ENCODE measurements at places on chromosomes 12 and 14.

DNA sequence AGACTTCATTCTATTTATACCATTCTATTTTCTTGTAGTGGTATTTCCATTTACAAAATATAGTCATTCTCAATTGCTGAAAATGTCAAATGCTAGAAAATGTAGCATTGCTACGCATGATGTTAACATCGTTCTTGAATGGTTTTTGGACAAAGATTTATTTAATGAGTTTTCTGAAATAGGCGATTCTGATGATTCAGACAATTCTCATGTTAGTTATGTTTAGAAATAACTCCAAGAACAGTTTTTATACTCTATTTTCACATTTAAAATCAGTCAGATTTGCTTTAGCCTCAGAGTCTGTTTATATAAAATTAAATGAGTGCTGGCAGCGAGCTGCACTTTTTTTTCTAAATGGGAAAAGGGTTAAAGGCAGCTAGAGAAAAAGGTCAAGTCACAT is 414.8 kb upstream of the MGAT4C start:
- no peak for DNase-seq

DNA sequence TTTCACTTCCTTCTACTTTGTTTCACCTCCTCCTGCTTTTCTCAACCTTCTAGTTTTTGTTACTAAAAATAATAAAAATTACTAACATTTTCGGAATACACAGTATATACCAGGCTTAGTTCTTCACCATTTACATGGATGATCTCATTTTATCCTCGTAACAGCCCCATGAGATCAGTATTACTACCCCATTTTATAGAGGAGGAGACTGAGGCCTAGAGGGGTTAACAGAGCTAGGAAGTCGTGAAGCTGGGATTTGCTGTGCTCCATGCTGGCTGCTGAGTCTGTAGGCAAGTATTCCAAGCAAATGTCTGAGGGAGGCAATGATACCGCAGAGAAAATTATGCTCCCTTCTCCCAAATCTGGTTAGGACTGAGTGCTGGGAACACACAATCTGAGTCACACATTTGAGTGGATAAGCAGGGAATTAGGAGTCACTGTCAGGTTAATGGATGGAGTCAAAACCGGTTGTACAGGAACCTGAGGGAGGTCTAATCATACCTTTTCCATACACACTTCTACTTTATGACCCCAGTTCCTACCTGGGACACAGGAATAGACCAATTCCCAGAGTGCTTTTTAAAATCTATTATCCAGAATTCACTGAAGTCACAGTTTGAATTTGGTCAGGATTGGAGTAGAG is 51.1 kb downstream of the ZFYVE26 start:
- no peak for DNase-seq

- no peak for DNase-seq
Measured at GRCh38 chr12:126385785-126386184, 1320.5 kb downstream of the AACS start.

DNA sequence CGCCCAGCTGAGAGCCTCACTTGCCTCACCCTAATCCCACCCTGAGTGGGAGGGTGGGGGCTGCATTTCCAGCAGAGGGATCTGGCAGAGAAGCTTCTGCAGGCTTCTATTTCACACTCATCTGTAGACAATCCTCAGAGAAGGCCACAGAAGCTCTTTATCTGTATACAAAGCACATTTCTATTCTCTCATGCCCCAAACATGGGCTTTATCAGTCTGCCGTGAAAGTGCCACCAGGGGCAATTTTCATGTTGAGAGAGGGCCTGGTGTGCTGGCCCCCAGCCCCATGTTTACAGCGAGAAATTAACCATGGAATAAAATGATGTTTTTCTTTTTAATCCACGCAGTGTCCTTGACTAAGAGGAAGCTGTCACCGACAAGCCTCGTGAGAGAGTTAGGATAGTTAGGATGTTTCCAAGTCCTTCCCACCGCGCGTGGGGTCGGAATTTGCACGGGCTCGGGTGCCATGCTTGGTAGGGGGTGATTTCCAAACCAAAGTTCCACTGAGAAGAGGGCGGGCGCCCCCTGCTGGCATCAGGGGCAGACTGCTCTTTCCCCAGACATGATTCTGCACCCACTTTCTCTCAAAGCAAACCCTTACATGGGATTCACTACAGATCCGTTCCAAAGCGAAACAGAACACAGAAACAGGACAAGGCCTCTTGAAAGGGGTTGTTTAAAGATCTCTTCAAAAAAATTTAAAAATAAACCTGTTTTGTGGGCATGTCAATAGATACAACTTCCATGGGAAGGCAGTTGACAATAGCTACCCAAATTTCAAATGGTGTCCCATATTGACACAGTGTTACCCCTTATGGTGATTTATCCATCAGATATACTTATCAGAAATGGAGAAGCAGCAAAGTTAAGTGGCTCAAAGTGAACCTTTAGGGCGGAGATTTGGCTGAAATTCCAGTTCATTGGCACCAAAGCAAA is 19.4 kb downstream of the BDKRB1 start:
- DNase-seq: peak; percentile 76

DNA sequence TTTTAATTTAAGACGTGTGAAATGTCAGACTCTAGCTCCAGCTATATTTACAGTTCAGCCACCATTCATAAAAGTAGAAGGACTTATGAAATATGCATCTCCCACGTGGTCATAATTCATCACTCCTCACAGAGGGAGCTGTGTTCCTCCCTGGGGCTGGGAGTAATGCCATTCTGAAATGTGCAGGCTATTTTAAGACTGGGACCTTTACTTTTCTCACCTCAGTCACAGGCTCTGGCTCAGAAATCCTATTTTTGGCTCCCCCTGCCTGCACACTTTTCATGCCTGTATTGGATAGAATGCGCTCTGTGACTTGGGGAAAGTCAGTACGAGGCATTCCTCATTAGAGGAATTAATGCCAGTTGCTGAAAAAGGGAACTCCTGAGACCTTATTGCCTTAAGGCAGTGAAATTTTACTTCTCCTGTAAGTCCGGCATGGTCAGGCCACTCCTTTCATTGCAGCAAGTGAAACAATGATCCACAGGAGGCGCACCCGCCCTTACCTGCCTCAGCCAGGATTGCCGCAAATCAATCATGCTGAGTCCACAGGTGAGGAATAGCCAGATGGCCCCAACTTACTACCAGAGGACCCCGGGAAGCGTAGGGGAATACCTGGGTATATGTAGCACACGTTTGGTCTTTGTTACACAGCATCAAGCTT is 1133.2 kb upstream of the TMEM132C start:
- DNase-seq: no peak

- DNase-seq: no peak
Measured at GRCh38 chr12:125861299-125862281, 796.4 kb downstream of the AACS start.

GRCh38 chr12:66398931-66399910 is 96.9 kb downstream of the HELB start:
- no peak for DNase-seq

DNA sequence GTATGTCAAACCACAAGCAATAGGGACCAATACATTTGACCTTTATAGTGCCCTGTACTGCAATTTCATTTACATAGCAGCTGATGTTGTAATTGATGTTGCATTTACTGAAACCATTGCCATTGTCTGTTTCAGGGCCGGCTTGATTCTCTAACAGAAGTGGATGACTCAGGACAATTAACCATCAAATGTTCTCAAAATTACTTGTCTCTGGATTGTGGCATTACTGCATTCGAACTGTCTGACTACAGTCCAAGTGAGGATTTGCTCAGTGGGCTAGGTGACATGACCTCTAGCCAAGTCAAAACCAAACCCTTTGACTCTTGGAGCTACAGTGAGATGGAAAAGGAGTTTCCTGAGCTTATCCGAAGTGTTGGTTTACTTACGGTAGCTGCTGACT is 216.0 kb downstream of the AKAP6 start:
- no peak for DNase-seq

GRCh38 chr12:48237162-48237561 is 34.1 kb upstream of the OR10AD1 start:
- DNase-seq: no peak

DNA sequence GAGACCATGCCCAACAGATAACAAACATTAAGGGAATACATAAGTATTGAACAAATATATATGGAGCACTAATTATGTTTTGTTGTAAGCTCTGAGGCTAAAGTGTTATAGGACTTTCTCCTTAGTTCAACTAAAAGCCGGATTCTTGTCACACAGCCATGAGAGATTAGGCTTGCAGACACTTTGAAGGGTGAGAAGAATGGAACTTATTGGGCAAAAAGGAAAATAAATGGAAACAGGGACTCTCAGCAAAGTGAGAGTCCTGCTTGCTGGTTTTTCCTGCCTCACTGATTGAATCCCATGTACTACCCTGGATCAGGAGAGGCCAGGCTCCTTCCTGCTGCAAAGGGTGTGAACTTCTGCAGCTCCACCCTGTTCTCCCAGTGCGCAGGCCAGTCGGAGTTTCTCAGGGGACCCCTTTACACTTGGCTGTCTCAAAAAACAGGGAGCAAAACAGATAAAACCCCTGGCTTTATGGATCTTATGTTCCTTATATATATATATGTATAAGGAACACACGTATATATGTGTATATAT is 77.1 kb upstream of the FUT8 start:
- no peak for DNase-seq

DNA sequence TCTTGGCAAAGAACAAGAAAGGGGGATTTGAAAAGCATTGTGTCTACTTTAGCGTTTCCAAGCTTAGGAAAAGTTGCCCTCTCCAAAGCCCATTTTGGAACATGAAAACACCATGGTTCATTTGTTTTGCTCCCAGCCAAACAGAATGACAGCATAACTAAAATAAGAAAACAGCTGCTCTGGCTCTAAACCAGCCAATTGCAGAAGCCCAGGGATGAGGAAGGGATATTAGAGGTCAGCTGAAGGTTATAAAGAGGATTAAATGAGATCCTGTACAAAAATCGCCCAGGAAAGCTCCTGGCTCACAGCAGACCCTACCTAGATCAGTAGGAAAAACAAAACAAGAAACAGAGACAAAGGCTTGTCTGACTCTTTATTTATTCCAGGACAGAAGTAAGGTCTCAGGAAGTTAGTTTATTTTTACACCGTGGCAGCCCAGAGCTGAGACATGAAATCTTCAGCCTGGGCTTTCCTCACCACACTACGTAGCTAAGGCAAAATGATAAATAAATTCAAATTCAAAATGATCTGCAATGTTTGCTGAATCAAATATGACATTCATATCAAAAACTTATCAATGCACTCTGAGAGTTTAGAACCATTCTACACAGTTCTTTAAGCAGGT is 25.9 kb downstream of the SPX start:
- no peak for DNase-seq

- DNase-seq: no peak
Measured at GRCh38 chr12:48980953-48981756, 3.0 kb downstream of the WNT1 start.

- DNase-seq: no peak
Measured at GRCh38 chr12:47033789-47034555, 45.4 kb upstream of the PCED1B start.

- no peak for DNase-seq
Measured at GRCh38 chr12:64184216-64184615, 37.9 kb downstream of the KICS2 start.

- no peak for DNase-seq
Measured at GRCh38 chr12:93134175-93134890, 205.2 kb upstream of the EEA1 start.

- no peak for DNase-seq
Measured at GRCh38 chr14:36424478-36425102, 95.4 kb downstream of the NKX2-1 start.

DNA sequence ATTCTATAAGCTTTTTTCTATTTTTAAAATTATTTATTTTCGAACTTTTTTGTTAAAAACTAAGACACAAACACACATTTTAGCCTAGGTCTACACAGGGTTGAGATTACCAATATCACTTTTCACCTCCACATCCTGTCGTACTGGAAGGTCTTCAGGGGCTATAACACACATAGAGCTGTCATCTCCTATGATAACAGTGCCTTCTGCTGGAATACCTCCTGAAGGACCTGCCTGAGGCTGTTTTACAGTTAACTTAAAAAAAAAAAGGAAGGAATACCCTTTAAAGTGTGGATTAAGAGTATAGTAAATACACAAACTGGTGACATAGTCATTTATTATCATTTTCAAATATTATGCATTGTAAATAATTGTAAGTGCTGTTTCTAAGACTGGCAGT is 43.0 kb downstream of the RASSF8 start:
- no peak for DNase-seq

- no peak for DNase-seq
Measured at GRCh38 chr14:90669731-90670130, 146.5 kb downstream of the TTC7B start.

DNA sequence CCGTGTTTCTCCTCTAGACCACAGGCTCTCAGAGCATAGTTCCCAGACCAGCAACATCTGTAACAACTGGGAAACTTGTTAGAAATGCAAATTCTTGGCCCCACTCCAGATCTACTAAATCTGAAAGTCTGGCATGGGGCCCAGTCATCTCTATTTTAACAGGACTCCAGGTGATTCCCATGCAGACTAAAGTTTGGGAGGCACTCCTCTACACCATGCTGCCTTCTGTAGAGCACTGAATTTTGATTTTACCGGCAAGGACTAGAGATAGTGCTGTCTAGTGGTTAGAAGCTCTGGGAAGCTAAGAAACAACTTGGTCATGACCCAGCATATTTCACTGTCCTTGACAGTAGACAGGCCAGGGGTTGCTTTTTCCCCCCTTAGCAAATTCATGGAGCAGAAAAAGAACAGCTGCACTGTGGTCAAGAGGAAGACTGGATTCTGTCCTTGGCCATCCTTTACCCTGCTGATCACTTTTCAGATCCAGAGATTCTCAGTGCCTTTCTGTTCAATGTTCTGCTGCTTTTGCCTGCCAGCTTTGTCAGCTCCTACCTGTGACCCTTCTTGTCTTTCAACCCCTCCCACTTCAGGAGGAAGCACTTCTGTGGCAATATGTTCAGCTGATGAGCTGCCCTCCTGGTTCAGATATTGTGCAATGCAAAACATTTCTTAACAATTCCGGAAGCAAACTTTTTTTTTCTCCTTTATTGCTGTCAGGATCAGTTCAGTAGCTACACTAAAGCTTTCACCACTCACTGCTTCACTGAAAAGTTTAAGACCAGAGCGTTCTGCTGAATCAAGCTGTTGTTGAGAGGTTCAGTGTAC is 133.8 kb upstream of the NUDT4 start:
- no peak for DNase-seq

DNA sequence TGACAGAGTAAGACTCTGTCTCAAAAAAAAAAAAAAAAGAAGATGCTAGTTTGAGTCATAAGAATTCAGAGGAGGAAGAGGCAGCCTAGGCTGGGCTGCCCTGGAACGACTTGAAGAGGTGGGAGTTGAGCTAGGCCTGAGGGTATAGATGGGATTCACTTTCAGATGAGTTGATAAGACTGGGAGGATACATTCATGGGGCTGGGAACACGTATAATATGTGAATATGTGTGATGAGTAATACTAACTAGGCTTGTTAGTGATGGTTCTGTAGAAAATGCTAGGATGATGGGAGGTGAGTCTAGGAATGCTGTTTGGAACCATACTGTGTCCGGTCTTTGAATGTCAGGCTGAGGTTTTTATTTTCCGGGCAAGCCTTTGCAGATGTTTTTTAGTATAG is 9.0 kb downstream of the PLEKHA5 start:
- DNase-seq: no peak

DNA sequence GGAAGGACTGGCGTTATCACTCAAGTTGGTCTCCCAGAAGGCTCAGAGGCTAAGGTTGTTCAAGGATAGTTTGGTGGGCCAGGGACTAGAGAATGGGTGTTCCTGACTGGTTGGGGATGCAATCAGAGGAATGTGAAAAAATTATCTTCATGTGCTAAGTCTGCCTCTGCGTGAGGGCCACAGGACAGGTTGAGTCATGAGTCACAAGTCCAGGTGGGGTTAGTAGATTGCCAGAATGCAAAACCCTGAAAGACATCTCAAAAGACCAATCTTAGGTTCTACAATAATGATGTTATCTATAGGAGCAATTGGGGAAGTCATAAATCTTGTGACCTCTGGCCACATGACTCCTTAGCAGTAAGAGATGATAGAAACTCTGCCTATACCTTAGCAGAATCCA is 220.1 kb upstream of the EEA1 start:
- DNase-seq: no peak

Measured in HEK293T (cell line).